Bladder microvascular endothelial cell (primary cell): ENCODE measurements at places on chromosomes 7 and 10. TPM values are rescaled to one million over a fixed set of nuclear protein-coding genes. Genes with fewer than 3 reads are reported as not detected.

The DNAJB9 gene
- total RNA-seq = 20.4 and 24.9 TPM in 2 replicates

The TMEM184A gene
- total RNA-seq = 0.13 TPM in 1 of 2 replicates, not detected in the other

The STEAP1 gene
- total RNA-seq = 7.4 and 9.6 TPM in 2 replicates

The GIMAP5 gene
- total RNA-seq = 128 and 150 TPM in 2 replicates
